ENCODE measurements at places on chromosomes 1 and 21.

GRCh38 chr1:187203257-187203656 is 374.5 kb downstream of the PLA2G4A start:
- H3K27me3 ChIP-seq: no peaks in the 10 kb centered on the region
- no peak overlapping the region for H3K4me3 ChIP-seq
- no peak overlapping the region for H3K27ac ChIP-seq
- no peaks in the 10 kb centered on the region for H3K36me3 ChIP-seq

DNA sequence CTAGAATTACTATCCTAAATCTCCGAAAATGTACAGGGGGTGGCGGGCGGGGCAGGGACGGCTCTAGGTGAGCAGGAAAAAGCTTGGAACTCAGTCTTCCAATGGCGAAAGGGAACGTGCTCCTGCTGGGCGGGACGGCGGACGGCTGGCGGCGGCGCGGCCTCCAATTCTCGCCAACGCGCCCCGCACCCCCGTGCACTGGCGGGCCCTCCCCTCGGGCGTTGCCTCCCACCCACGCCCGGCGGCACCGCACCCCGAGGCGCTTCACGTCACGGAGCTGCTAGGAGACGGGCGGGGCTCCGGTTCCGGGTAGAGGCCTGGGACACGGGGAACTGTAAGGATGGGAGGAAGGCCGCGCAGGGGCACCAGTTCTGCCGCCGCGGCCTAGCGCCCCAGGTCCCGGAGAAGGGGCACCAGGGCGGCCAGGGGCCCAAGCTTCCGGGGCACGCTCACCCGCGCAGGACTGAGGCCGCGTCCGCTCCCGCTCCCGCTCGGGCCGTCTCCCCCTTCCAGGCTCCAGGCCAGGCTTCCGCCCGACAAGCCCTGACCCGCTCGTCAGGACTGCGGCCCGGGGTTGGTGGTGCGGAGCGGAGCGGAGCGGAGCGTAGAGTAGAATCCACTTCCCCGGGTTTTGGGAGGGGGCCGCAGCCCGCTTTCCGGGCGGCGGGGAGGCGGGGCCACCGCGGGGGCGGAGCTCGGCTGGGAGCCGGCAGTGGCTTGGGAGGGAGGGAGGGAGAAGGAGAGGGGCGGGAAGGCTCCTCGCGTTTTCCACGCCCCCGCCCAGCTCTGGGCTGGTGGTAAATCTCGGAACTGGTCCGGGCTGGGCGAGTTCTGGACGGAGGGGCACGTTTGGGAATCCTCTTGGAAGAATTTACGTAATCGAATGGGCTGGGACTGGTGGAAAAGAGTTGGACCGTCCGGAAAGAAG is at the start of gene DDX59:
DDX59 (minus strand) TSS at position 594 of the 928 bp plus-strand sequence. CDS start 3,167 bp downstream, outside the sequence.
- peak within 1 kb of the TSS; percentile 99 for H3K27ac ChIP-seq
- peaks cover 37% of the 10 kb centered on the region for H3K4me1 ChIP-seq
- H3K36me3 ChIP-seq: peaks cover 15% of the 10 kb centered on the region
- H3K4me3 ChIP-seq: peak within 1 kb of the TSS; percentile 61
- no peaks in the 10 kb centered on the region for H3K27me3 ChIP-seq

GRCh38 chr1:243217349-243217748 is 37.7 kb downstream of the CEP170 start:
- no peak overlapping the region for H3K27ac ChIP-seq
- peaks cover 63% of the 10 kb centered on the region for H3K36me3 ChIP-seq
- no peak for DNase-seq
- H3K27me3 ChIP-seq: no peaks in the 10 kb centered on the region
- no peak overlapping the region for H3K4me3 ChIP-seq
- no peaks in the 10 kb centered on the region for H3K4me1 ChIP-seq

DNA sequence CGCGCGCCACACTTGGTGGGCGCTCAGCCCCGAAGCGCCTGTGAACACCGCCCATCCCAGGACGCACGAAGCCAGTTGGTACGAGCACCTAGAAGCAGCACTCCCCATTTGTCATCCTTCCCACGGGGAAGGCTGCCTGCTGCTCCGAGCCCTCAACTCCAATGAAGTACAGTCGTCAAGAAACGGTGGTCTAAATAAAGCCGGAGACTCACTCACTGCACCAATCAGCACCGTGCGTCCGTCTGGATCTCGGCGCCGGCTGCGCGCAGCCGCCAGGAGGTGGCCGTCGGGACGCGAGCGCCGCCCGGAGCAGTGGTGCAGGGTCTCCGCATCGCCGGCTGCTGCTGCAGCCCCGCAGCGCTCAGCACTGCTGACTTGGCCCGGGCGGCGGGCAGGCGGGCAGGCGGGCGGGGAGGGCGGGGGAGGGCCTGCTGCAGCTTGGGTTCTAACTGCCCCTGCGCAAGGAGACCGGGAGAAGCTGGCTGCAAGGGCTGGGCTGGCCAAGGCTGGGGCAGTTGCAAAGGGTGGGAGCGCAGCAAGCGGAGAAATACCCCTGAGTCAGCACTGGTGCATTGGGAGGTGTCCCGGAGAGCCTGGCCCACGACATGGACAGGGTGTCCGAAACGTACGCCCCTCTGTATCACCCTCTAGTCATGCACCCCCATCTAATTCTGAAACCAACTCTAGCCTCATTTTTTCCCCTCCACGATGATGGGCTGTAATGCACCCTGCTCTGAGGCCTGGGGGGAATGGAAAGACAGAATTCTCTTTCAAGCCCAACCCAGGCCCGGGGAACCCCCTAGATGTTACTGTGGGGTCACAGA is 35.8 kb upstream of the H6PD start:
- peaks cover 36% of the 10 kb centered on the region for H3K4me1 ChIP-seq
- H3K27me3 ChIP-seq: peaks cover 45% of the 10 kb centered on the region
- DNase-seq: no peak

GRCh38 chr1:225746361-225747179 is 31.1 kb upstream of the SRP9 start:
- H3K27me3 ChIP-seq: peaks cover 3% of the 10 kb centered on the region
- H3K27ac ChIP-seq: no peak overlapping the region
- no peak for DNase-seq
- no peaks in the 10 kb centered on the region for H3K36me3 ChIP-seq

- no peak overlapping the region for H3K4me3 ChIP-seq
- H3K36me3 ChIP-seq: peaks cover 46% of the 10 kb centered on the region
- no peak overlapping the region for H3K27ac ChIP-seq
- no peaks in the 10 kb centered on the region for H3K4me1 ChIP-seq
These were observed 11.2 kb downstream of the ALX3 start for GRCh38 chr1:110059133-110059863.

- no peak overlapping the region for H3K27ac ChIP-seq
- no peaks in the 10 kb centered on the region for H3K27me3 ChIP-seq
- peak; percentile 23 for DNase-seq
- H3K36me3 ChIP-seq: no peaks in the 10 kb centered on the region
- H3K4me3 ChIP-seq: no peak overlapping the region
These were observed 2018.4 kb downstream of the NCAM2 start for GRCh38 chr21:23016617-23017016.

DNA sequence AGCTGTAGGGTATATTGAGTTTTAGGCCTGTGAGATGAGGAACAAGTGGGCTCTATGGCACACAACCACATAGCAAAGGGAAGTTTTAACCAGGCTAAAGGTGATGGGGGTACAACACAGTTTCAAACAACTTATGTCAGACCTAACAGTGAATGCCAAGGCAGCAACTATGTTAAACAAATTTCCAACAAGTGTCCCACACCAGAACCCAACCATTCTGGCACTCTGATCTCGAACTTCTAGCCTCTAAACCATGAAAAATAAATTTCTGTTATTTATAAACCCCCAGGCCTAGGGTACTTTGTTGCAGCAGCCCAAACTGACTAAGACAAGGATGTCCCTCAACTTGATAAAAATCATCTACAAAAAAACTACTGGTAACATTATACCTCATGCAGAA is 52.3 kb upstream of the INSL5 start:
- H3K36me3 ChIP-seq: no peaks in the 10 kb centered on the region

DNA sequence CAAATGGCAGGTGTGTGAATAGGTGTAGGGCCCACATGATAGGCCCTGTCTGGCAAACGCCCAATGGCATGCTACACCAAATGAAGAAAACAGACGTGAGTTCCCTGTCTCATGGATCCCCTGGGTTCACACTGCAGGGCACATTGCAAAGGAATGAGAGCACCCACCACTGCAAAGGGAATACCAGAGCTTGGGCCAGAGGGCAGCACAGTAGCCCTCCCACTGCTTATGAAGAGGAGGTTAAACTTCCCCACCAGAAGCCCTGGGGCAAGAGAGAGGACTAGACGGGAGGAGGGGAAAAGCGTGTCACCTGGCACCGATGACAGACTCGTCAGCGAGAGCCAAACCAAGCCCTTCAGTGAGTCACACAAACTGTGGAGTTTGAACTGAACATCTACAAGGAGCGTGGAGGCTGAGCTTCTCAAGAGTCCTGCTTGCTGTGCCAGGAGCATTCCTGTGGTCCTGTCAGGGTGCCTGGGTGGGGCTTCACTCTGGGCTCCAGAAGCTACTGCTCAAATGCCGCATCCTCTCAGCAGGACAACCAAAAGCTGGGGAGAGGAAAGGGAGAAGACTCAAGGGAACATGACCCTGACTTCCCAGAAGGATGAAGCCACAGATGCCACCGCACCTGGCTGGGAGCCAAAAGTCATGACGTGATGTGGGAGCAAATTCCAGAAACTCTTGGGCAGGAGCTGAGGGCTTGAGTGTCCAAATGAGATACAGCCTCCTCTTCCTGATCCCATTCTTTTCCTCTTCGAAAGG is 61.1 kb downstream of the TOMM20 start:
- peaks cover 10% of the 10 kb centered on the region for H3K4me1 ChIP-seq
- no peaks in the 10 kb centered on the region for H3K27me3 ChIP-seq
- no peak overlapping the region for H3K4me3 ChIP-seq
- no peak overlapping the region for H3K27ac ChIP-seq
